ENCODE measurements at places on chromosomes 6 and 20.

GRCh38 chr20:37348792-37349516, 3.0 kb downstream of the SRC start:
- DNase-seq: no peak
- peak overlapping the region; percentile 81 for H3K4me3 ChIP-seq
- H3K4me1 ChIP-seq: peaks cover 72% of the 10 kb centered on the region
- no peaks in the 10 kb centered on the region for H3K27me3 ChIP-seq
- H3K27ac ChIP-seq: peak overlapping the region; percentile 96
- H3K36me3 ChIP-seq: peaks cover 44% of the 10 kb centered on the region

- no peak for DNase-seq
- H3K4me3 ChIP-seq: no peak overlapping the region
- peaks cover 17% of the 10 kb centered on the region for H3K36me3 ChIP-seq
- H3K4me1 ChIP-seq: no peaks in the 10 kb centered on the region
Observed at GRCh38 chr20:16501301-16501700, 71.9 kb downstream of the KIF16B start.

DNA sequence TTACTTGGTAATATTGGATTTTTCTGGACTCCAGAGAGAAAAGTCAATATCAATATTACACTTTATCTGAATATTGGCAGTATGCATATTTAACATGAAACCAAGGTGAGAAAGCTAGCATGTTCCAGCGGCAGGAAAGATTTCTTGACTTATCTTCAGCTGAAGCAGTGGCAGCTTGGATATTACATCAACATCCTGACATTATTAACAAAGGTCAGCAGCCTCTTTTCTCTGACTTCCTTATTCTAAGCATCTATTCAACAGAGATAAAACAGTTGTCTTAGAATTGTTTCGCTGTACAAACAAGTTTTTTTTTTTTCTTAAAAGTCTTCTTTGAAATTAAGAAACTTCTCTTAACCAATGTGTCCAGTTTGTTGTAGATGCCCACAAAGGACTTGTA, 11.8 kb downstream of the DCBLD1 start:
- no peaks in the 10 kb centered on the region for H3K4me1 ChIP-seq
- no peaks in the 10 kb centered on the region for H3K27me3 ChIP-seq
- no peaks in the 10 kb centered on the region for H3K36me3 ChIP-seq
- H3K4me3 ChIP-seq: no peak overlapping the region
- DNase-seq: no peak
- no peak overlapping the region for H3K27ac ChIP-seq

DNA sequence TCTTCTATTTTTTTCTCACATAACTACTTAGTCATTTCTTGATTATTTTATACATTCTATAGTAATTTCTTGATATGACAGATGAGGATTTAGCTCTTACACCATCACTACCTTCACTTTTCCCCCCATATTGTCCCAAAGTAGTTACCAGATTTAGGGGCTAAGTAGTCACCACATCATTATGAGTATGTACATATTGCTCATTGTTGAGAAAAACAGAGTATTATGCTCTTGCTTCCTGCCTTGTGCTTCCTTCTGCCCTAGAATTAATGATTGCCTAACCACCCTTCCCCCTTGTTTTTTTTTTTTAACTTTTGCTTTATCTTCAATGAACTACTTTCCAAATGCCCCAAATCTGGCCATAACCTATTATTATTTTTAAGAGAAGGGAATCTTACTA, 6.8 kb upstream of the HLA-B start:
- DNase-seq: no peak
- peaks cover 9% of the 10 kb centered on the region for H3K27me3 ChIP-seq
- H3K36me3 ChIP-seq: peaks cover 9% of the 10 kb centered on the region
- no peak overlapping the region for H3K27ac ChIP-seq
- no peak overlapping the region for H3K4me3 ChIP-seq

DNA sequence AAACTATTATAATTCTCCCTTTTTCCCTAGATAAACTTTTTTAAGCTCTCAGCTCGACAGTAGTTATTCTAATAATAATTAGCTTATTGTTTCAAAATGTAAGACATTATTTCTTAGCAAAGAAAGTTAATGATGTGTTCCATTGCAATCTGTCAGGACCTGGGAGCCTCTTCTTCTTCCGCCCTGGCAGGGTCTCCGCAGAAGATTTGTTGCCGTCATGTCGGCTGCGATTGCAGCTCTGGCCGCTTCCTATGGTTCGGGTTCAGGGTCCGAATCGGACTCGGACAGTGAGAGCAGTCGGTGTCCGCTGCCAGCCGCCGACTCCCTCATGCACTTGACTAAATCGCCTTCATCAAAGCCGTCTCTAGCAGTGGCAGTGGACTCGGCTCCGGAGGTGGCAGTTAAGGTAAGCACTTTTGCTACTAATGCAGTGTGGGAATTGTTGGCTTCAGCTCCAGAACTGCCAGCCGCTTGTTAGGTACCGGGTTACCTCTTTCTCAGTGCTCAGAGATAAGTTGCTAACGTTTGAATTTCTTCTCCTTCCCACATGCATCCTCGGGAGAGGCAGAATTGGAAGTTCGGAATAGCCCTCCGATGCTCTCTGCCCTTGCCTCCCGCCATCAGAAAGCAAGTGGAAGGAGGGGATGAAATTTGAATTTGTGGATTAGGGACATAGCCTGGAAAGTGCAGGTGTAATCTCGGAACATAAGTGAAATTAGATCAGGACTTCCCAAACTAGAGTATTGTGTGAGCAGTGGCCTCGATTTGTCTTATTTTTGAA, at the start of gene CDC40:
Gene CDC40, plus strand, starts transcription at position 200 of the 781 bp plus-strand sequence. Its CDS starts 18 bp downstream, at position 218.
- H3K4me3 ChIP-seq: no peak within 1 kb of the TSS
- H3K4me1 ChIP-seq: peaks cover 8% of the 10 kb centered on the region
- no peaks in the 10 kb centered on the region for H3K27me3 ChIP-seq
- peak; percentile 37 for DNase-seq
- H3K36me3 ChIP-seq: no peaks in the 10 kb centered on the region

GRCh38 chr6:165985281-165985805, 182.3 kb downstream of the TBXT start:
- H3K4me1 ChIP-seq: peaks cover 5% of the 10 kb centered on the region
- H3K27me3 ChIP-seq: peaks cover 51% of the 10 kb centered on the region
- no peak for DNase-seq
- no peaks in the 10 kb centered on the region for H3K36me3 ChIP-seq

GRCh38 chr6:50816115-50816675, 2.5 kb upstream of the TFAP2B start:
- no peaks in the 10 kb centered on the region for H3K36me3 ChIP-seq
- peak overlapping the region; percentile 86 for H3K4me3 ChIP-seq
- DNase-seq: peak; percentile 31
- peaks cover 18% of the 10 kb centered on the region for H3K4me1 ChIP-seq
- peaks cover 55% of the 10 kb centered on the region for H3K27me3 ChIP-seq

DNA sequence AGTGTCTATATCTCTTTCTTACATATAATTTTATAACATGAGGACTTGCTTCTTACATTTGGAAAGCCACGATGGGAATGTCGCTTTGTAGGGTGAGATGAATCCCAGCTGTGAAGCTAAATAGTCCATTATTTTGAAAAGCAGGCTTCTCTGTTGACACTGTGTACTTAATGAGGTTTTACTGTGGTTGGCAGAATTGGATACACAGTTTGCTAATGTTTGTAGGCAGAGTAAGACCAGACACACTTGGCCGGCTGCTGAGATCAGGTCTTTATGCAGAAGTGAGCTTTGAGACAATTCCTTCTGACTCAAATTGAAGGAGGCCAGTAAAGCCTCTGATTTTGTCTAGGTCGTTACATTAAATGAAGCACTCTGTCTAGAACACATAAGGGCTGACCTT, 93.0 kb downstream of the NDUFAF5 start:
- no peak for DNase-seq
- no peaks in the 10 kb centered on the region for H3K36me3 ChIP-seq
- no peaks in the 10 kb centered on the region for H3K4me1 ChIP-seq
- no peaks in the 10 kb centered on the region for H3K27me3 ChIP-seq
- no peak overlapping the region for H3K4me3 ChIP-seq

DNA sequence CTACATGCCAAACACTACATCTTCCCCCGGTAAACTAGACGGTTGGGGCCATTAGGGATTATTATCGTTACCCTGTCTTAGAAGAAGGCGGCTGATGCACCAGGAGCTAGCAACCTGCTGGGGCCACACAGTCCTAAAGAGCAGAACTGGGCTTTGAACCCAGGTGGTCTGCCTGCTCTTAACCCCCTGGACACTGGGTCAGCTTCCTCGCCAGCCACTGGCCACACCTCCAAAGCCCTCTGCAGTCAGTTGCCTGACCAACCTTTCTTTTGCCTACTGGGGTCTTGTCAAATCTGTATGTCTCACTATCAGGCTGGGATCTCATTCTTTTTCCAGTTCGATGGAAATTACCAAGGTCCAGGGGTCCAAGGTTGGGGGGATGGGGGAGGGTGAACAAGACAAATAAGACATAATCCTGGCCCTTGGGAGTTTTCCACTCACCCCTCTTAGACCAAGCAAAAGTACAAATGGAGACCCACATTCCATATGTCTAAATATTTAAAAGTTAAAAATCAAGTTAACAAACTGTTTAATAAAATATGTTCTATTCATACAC, 34.0 kb upstream of the FOXP4 start:
- H3K4me1 ChIP-seq: no peaks in the 10 kb centered on the region
- H3K27me3 ChIP-seq: peaks cover 21% of the 10 kb centered on the region
- no peak overlapping the region for H3K27ac ChIP-seq
- H3K4me3 ChIP-seq: no peak overlapping the region

DNA sequence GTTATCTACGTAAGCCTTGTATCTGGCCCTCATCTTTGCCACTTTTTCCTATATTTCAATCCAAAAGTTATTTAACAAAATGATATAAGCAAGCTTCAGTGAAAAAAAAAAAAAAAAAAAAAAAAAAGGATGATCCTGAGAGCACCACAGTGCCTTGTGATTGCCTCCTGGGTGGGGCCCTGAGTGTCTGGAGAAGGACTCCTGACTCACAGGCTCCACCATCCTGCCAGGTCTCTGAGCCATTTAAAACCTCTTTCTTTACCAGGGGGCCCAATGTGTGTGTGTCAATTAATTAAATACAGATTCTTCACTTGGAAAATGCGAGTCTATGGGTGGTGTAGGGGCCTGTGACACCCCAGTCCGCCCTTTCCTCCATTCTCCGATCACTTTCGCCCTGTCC, 105.2 kb downstream of the SMOC2 start:
- H3K4me1 ChIP-seq: no peaks in the 10 kb centered on the region
- no peaks in the 10 kb centered on the region for H3K27me3 ChIP-seq
- H3K27ac ChIP-seq: no peak overlapping the region

- no peak overlapping the region for H3K27ac ChIP-seq
- H3K36me3 ChIP-seq: no peaks in the 10 kb centered on the region
- no peak for DNase-seq
- H3K27me3 ChIP-seq: peaks cover 7% of the 10 kb centered on the region
Observed at GRCh38 chr20:15760001-15760621, 813.1 kb downstream of the KIF16B start.

DNA sequence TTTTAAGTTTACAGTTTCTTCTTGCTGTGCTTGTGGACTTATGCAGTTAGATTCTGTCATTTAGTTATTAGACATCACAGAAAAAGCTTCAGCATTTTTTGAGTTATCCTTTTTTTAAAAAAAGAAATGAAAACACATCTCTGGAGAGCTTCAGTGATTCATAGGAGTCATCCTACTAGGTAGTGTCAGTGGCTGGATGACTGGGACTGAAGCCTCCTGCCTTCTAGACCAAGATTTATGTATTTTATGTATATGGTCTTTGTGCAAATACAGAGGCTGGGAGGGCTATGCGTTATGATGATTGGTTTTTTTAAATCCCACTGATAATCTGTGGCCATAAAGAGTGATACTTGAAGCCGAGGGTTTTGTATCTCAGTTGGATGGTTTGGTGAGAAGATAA, 125.9 kb upstream of the JAG1 start:
- H3K27me3 ChIP-seq: peaks cover 5% of the 10 kb centered on the region
- no peaks in the 10 kb centered on the region for H3K4me1 ChIP-seq
- H3K27ac ChIP-seq: no peak overlapping the region
- H3K4me3 ChIP-seq: no peak overlapping the region
- H3K36me3 ChIP-seq: no peaks in the 10 kb centered on the region
- no peak for DNase-seq

- DNase-seq: no peak
- no peak overlapping the region for H3K4me3 ChIP-seq
- no peak overlapping the region for H3K27ac ChIP-seq
- no peaks in the 10 kb centered on the region for H3K27me3 ChIP-seq
- H3K36me3 ChIP-seq: peaks cover 28% of the 10 kb centered on the region
Observed at GRCh38 chr6:119368921-119369320, 19.4 kb upstream of the MAN1A1 start.

- peaks cover 17% of the 10 kb centered on the region for H3K4me1 ChIP-seq
- no peaks in the 10 kb centered on the region for H3K27me3 ChIP-seq
- peak; percentile 23 for DNase-seq
- H3K4me3 ChIP-seq: peak overlapping the region; percentile 39
- peaks cover 16% of the 10 kb centered on the region for H3K36me3 ChIP-seq
- H3K27ac ChIP-seq: peak overlapping the region; percentile 85
Observed at GRCh38 chr6:5670811-5671561, 335.7 kb downstream of the NRN1 start.

DNA sequence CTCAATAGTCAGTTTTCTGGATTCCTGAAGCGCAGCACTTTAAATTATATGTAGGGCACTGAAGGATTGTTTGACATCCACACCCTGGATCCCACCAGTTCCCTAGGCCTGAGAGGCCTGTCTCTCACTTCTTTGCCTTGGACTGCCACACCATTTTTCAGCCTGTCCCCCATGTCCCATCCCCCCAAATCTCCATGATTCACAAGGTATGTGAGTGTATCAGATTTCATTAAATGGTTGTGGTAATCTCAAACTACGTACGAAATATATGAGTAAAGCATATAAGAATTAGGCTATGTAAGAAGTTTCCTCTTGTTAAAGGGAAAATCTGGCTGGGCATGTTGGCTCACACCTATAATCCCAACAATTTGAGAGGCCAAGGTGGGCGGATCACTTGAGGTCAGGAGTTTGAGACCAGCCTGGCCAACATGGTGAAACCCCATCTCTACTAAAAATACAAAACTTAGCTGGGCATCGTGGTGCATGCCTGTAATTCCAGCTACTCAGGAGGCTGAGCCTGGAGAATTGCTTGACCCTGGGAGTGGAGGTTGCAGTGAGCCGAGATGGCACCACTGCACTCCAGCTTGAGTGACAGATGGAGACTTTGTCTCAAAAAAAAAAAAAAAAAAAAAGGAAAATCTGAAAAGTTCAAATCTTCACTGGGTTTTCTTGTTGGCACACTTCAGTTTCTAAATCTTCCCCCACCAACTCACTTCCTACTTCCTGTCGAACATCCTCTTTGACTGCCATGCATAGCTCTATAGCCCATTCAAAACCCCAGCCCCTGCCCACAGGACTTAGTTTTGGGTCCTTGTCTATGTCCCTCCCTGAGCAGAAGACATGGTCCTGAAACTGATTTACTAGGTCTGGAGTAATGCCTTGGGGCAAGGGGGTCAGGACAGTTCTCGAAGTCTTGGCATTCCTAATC, 97.3 kb upstream of the SHLD1 start:
- H3K4me3 ChIP-seq: peak overlapping the region; percentile 2
- no peaks in the 10 kb centered on the region for H3K27me3 ChIP-seq
- peaks cover 86% of the 10 kb centered on the region for H3K4me1 ChIP-seq

All from stimulated activated naive B cell treated with anti-CD40 and anti-IgM and Interleukin-4, amounts not matched to agents 10 μg/mL and 1 μg/mL and 100 μg/mL, for 72 hours (primary cell).